Thoracic aorta endothelial cell (primary cell): ENCODE measurements at places on chromosomes 2 and 18. TPM values are rescaled to one million over a fixed set of nuclear protein-coding genes. Genes with fewer than 3 reads are reported as not detected.

POLR1A gene
- total RNA-seq = 55.3 and 62.5 TPM in 2 replicates

REG3A gene
- total RNA-seq = not detected in 2 replicates

CAD gene
- 46.7 and 70.7 TPM in 2 replicates for total RNA-seq

GLS gene
- total RNA-seq = 278 and 335 TPM in 2 replicates

ALK gene
- not detected in 2 replicates for total RNA-seq

XPO1 gene
- total RNA-seq = 344 and 371 TPM in 2 replicates

LIPG gene
- 54.9 and 78.5 TPM in 2 replicates for total RNA-seq

ASIC4 gene
- not detected in 2 replicates for total RNA-seq

ST3GAL5 gene
- total RNA-seq = 17.7 and 18.6 TPM in 2 replicates

STARD7 gene
- 245 and 249 TPM in 2 replicates for total RNA-seq

FNDC4 gene
- total RNA-seq = 17.3 and 18.1 TPM in 2 replicates

RAB27B gene
- total RNA-seq = 0.27 and 0.36 TPM in 2 replicates

SMAD7 gene
- total RNA-seq = 2.4 and 4.9 TPM in 2 replicates

SLC19A3 gene
- 0.40 and 0.86 TPM in 2 replicates for total RNA-seq
